Activated CD4-positive, alpha-beta T cell treated with anti-CD3 and anti-CD28 coated beads, Interleukin-10, Interleukin-2, amounts not matched to agents 100 ng/mL and 50 ng/mL, durations not matched to agents 16 hours and 8 hours (primary cell): ENCODE measurements at places on chromosomes 12 and 14.

GRCh38 chr12:10214136-10214894 is 1.6 kb downstream of the GABARAPL1 start:
- DNase-seq: no peak

- DNase-seq: no peak
Measured at GRCh38 chr12:3042394-3042793, 34.8 kb upstream of the TSPAN9 start.

GRCh38 chr14:68987653-68988036 is 8.5 kb upstream of the ACTN1 start:
- DNase-seq: no peak

GRCh38 chr12:54135621-54136350 is 53.0 kb downstream of the SMUG1 start:
- no peak for DNase-seq

GRCh38 chr14:24232645-24233537 is at the start of gene GMPR2:
Gene GMPR2 (plus strand): TSS chr14:24232929. CDS start chr14:24233254, 325 bp downstream.
- DNase-seq: peak; percentile 18

- DNase-seq: no peak
Measured at GRCh38 chr14:101992708-101993107, 28.3 kb downstream of the DYNC1H1 start.

DNA sequence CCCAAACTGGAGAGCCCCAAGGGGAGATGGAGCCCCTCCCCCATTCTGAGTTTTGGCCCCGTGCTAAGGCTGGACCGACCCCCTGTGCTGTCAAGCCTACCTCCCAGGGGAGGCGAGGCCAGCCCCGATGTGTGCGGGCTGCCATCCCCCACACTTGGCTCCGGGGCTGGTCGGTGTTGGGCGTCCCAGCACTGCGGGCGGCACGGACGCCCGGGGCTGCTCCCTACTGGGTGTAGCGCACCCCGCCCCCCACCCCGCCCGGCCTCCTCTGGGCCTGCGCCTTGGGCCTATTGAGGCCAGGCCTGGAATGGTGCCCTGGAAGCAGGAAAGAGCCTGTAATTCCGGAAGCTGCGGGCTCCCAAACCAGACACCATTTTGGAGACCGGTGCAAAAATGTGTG is 2.6 kb downstream of the DCAF4 start:
- DNase-seq: no peak

GRCh38 chr12:122195405-122195804 is 8.1 kb upstream of the B3GNT4 start:
- DNase-seq: no peak

- DNase-seq: peak; percentile 28
Measured at GRCh38 chr12:32125455-32126084, 18.9 kb downstream of the BICD1 start.

GRCh38 chr14:104827177-104828055 is 26.5 kb downstream of the ZBTB42 start:
- DNase-seq: peak; percentile 46

DNA sequence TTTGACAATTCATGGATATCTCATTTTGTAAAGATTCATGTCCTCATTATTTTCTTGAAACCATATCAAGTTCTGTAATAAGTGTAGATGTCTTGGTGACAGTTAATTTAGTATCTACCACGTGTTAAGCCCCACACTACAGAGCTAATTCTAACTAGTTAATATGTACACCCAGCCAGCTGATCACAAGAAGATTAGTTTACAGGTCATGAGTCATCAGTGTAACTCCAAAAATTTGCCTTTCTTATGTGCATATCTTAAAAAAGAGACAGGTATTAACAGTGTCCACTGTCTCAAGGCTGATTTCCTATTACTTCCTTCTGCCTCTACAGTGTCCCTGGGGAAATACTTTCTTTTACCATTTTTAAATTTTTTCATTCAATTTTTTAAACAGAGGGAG is 13.3 kb upstream of the YBX3 start:
- DNase-seq: no peak

DNA sequence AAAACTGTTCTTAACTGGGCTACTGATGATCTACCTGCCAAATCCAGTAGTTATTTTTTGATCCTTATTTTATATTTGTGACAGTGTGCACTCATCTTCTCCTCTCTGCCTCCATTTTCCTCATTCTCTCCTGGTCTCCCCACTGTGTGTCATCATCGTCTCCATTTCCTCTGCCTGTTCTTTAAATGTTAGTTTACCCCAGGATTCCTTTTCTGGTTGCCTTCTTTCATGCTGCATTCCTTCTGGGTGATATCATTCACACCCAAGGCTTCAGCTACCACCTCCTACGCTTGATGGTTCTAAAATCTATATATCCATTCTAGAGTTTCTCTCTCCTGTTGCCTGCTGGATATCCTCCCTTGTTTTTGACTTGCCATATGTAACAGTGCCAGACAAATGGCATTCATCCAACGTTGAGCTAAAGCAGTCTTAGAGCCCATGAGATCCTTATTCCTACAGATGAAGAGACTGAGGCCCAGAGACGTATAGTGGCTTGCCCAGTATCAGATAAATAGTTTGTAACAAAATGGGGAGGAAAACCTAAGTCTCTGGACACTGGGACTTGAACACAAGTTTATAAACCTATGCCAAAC is 109.5 kb downstream of the DIP2B start:
- DNase-seq: no peak

- DNase-seq: no peak
Measured at GRCh38 chr12:56461235-56462159, 6.9 kb upstream of the SPRYD4 start.

GRCh38 chr12:57451233-57451778 is 3.8 kb upstream of the INHBE start:
- DNase-seq: no peak

- no peak for DNase-seq
Measured at GRCh38 chr14:54549862-54550261, 17.1 kb upstream of the SAMD4A start.

- no peak for DNase-seq
Measured at GRCh38 chr14:105187935-105188524, 6.9 kb upstream of the NUDT14 start.

- DNase-seq: no peak
Measured at GRCh38 chr14:99509871-99510555, 28.8 kb downstream of the CCNK start.

- DNase-seq: no peak
Measured at GRCh38 chr12:110960795-110961194, 40.4 kb upstream of the MYL2 start.

DNA sequence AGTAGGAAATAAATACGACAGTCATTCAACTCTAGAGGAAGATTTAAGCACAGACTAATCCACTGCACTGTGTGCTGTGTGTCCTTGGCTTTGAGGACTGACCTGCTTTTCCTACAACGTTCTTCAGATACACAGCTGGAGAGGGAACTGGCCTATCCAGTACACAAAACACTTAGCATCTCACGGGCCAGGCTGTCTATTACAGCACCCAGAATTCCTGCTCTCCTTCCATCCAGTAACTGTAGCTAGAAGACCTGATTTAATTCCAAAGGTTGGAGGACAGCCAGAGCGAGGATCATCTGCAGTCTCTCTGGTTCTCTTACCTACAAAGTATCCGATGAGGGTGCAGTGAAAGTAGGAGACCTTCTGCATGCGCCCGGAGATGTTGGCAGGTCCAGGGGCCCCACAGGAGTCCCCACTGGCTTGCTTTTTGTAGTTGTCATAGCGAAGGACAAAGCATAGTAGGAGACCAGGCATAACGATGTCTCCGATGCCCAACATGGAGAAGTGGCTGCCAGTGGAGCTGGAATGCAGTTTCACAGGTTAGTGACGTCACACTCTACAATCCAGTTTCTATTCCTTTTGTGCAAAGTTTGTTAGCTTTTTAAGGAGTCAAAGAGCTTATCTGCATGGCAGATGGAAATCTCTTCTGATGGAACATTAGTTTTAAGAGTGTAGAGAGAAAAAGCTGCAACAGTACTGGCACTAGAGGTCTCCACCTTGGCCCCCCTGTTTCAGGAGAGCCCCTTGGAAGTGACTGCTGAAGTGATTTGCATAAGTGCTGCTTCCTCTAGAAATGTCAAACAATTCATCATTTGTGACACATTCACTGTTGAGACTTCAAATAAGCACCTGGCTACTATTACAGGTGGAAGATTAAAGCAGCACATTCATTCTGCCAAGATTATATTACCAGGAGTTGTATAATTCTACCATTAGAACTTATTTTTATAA is 41.7 kb downstream of the ACADS start:
- no peak for DNase-seq

GRCh38 chr14:26204366-26204727 is 393.5 kb downstream of the NOVA1 start:
- no peak for DNase-seq

GRCh38 chr12:8697120-8697475 is 693 bp upstream of the RIMKLB start:
- DNase-seq: peak; percentile 5

DNA sequence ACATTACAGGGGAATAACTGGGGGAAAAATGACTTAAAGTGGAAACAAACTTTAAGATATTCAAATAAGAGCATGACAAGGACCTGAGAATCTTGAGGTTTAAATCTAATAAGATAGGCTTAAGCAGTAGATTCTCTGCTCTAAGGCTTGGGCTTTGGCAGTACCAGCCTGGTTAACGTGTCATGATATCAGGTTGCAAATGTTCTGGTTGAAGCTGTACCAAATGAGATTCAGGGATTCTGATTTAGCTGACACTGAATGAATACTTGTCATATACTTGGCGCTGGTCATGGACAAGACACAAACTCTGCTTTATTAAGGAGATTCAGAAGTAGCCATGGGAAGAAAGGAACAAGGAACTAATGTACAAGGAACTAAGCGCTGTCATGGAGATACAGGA is 6.1 kb downstream of the TCP11L2 start:
- no peak for DNase-seq

DNA sequence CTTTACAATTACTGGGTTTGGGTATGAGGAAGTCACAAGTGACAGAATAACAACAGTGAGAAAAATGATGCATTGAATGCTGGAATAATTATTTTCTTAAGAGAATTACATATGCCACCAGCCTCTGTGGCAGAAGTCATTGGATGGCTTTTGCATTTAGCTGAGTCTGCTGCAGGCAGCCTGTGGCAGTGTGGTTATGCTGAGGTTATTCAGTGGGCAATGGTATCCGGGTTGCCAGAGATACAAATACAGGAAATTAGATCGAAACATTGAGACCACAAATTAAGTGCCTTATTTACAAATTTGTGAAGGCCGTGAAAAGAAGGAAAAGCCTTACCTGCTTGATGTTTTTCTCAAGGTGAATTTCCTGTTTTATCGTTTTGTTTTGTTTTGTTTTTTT is 1050.0 kb downstream of the GALC start:
- DNase-seq: no peak

DNA sequence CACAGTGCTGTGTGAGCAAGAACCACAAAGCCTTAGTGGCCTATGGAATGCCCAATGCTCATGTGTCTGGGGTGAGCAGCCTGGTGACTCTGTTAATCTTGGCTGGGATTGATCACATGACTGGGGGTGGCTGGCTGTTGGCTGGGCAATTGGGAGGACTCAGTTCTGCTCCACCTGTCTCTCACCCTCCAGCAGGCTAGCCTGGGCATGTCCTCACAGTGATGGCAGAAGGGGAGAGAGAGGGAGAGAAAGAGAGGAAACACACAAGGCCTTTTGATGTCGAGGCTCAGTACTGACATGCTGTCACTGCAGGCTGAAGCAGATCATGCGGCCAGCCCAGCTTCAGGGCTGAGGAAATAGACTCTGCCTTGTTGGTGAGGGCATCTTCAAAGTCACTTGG is 136.8 kb downstream of the TBX5 start:
- no peak for DNase-seq

GRCh38 chr12:9052610-9053009 is 63.1 kb downstream of the A2M start:
- DNase-seq: no peak
